ENCODE measurements at places on chromosomes 6 and 20.

- DNase-seq, result no peak
Observed at GRCh38 chr20:35079472-35080347, 12.9 kb downstream of the TRPC4AP start.

DNA sequence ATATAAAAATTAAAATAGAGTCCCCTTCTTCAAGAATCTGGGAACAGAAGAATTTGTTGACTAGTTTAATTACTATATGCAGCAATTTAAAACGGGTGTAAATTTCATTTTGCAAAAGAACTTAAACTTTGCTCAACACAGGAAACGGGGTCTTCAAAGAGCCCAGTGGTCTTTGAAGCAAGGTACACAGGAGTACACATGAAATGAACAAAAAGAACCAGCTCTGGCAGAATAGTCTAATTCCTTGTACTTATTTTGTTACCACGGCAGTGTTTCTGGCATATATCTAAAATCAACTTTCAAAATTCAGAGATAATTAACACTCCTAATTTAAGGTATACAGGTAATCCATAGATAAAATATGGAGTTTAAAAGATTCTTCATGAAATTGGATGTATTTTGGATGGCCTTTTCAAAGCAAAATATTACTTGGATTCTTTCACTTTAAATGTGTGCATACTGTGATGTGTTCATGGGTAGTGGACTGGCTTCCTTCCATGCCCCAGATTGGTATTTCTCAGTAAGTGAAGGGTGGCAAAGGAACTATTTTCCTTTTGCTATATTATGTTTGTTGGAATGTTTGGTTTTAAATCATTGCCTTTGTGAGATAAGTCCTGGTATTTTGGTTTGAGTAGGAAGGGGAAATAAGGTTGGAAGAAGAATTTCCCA lies 96.8 kb upstream of the THEMIS start:
- DNase-seq, result no peak

GRCh38 chr6:37137201-37138090 lies 32.5 kb upstream of the PIM1 start:
- DNase-seq, result no peak

- DNase-seq, result no peak
Observed at GRCh38 chr20:43946659-43947315, 32.1 kb downstream of the TOX2 start.

DNA sequence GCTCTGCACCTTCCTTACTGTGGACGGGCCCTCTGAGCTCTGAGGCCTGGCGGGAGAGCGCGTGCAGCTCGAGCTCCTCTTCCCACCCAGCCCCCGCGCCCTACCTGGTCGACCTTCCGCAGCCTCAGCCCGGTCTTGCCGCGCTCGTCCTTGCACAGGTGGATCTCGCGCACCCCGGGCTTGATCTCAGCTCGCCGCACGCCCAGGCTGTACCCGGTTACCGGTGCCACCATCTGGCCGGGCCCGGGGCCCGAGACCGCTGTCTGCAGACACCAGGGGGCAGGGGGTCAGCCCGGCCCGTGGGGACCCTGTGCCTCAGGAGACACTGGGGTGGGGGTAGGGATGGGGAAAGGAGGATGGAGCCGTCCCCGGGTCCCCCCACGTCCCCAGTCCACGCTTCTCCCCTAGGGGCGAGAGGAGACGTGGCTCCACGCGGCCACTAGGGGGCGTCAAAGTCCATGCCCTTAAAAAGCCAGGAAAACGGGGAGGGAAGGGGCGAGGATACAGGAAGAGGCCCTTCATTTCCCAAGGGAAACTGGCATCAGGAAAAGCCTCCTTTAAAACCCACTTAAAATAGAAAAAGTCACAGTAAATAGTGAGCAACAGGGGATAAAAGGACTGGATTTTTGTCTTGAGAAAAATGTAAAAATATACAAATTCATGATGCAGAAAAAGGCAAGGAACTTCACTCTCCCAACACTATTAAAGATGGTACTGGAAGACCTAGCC lies 15.5 kb downstream of the SDCBP2 start:
- DNase-seq, result no peak

DNA sequence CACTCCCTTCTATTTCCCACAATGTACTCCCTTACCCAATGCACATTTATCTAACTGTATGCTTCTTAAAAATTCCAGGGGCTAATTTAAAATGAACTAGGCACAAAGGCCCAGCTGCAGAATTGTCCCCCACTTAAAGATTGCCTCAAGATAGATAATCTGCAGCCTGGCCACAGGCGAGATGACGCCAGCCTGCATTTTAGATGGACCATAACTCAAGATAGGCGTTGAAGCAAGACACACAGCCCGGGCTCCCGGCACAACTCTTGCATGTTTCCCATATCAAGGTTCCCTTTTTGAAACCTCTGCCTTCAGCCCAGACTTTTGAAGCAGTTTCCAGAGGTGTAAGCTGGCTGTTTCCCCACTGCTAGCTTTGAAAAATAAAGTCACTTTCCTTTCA lies 3.2 kb upstream of the REPS1 start:
- DNase-seq, result no peak

GRCh38 chr20:12455148-12455547 lies 537.5 kb downstream of the BTBD3 start:
- no peak for DNase-seq

DNA sequence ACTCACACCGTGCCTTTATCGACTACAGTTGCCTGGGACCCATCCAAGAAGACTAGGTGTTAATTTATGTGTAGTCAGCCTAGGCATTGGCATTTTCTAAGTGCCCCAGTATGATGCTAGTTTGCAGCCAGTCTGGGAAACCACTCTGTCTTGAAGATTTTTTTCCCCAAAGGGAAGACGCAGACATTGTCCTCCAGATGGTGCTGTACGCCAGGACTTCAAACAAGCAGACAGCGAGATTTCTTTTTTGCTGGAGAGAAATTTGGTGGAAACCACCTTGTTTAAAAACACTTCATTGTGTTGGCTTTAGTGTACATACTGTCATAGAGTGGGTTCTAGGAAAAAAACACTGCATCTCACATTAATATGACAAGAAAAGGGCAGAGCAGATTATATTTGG lies 30.0 kb downstream of the ALDH5A1 start:
- DNase-seq, result no peak

DNA sequence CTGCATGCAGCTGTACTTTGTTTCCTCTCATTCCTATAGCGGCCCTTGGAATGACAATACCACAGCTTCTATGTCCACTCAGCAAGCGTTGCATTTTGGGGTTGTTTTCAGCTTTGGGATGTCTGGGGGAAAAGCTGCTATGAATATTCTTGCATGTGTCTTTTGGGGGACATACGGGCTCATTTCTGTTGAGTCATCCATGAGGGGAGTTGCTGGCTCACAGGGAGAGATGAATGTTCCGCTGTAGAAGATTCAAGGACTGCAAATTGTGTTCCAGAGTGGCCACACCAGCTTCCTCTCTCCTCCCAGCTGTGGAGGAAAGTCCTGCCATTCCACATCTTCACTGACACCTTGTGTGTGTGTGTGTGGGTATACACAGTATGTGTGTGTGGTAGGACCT lies 43.3 kb downstream of the TGM2 start:
- DNase-seq, result no peak

DNA sequence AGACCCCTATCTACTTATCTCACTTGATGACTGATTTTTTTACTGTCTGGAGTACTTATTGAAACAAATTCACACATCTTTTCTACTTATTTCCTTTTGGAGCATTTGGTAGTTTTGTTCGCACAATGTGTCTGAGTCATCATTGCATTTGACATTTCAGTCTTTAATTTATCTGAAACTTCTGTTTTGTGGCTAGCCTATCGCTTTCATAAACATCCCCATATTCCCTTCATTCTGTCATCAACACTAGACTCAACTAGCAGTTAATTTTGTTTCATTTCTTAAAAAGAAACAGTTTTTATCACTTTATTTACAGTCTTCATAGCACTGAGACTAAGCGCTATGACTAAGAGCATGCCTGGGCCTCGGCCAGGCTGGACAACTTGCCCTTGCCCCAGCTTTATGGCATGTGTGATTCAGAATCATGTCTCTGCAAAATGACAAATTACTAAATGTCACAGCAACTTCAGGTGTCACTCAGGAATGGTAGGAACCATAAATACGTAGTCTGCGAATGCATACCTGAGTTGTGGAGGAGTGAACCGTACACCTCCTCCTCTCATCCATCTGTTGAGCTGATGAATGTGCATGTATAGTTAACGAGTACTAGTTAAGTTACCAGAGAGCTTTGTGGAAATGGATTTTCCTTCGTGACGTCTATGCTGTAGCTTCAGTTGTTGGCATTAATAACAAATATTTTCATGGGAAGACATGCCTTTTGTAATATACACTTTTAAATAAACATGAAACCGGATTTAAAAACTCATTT lies 16.2 kb downstream of the L3MBTL3 start:
- no peak for DNase-seq
